ENCODE measurements at places on chromosomes 2 and 18.

DNA sequence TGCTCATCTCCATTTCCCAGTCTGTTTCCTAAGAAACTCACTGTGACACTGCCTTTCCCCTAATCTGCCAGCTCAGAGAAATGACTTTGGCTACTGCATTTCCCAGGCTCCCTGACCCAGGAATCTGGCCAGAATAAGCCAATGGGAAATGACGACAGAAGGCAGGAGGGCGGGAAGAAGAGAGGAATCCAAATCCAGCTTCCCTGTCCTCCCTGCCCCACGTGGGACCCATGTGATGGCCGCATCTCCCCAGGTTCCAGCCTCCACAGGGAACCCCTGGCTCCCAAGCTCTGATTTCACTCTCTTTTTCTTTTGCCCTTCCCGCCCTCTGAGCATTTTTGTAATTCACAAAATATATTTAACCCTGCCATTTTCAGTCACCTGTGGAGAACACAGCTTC lies 37.8 kb upstream of the RAB12 start:
- ATAC-seq, result no peak

DNA sequence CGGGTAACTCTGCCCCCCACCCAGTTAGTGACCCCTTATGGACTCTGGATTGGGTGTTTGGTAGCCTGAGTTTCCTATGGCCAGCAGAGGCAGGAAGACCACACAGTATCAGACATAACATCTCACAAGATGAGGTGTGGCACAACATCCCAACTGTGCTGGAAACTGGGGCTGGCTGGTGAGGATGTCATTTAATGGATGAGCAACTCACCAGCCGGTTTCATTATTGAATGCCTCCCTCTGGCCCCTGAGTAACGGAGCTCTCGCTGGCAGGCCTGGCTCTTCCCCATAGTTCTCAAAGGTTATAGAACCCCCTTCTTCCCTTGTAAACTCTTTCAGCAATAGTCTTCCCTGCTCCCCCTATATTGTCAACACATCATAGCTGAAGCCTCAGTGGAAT lies 195.0 kb downstream of the BCL11A start:
- no peak for ATAC-seq

GRCh38 chr2:8320311-8321066 lies 361.4 kb upstream of the ID2 start:
- no peak for ATAC-seq

DNA sequence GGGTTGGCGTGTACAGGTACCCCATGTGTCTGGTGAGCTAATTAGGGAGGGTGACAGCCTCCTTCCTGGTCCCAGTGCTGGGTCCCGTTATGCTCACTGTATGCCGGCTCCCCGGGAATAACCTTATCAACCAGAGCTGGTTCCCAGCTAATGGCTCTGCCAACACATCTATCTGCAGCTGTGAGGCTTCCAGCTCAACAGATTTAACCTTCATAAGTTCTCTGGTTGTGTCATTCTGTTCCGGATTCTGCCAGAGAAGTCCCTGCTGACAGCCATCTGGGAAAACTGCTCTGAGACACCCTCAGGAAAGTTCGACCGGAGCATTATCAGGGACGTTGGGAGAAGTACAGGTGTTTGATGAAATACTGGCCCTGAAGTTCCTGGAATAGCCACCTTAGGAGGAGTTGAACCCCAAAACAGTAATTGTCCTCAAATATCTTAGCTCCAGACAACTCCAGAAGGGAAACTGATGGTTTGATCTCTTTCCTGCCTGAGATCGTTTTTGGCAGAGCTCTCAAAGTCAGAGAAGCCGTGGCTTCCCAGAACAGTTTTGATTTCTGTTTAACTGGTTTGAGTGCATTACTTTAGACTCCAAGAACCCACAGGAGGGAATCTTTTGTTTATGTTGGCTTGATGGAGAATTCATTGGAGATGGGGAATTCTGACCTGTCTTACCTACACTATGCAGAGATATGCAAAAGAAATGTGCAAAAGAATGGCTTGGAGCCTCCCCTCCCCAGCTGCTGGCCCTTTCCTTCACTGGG lies 39.4 kb upstream of the TXNDC2 start:
- ATAC-seq, result no peak

DNA sequence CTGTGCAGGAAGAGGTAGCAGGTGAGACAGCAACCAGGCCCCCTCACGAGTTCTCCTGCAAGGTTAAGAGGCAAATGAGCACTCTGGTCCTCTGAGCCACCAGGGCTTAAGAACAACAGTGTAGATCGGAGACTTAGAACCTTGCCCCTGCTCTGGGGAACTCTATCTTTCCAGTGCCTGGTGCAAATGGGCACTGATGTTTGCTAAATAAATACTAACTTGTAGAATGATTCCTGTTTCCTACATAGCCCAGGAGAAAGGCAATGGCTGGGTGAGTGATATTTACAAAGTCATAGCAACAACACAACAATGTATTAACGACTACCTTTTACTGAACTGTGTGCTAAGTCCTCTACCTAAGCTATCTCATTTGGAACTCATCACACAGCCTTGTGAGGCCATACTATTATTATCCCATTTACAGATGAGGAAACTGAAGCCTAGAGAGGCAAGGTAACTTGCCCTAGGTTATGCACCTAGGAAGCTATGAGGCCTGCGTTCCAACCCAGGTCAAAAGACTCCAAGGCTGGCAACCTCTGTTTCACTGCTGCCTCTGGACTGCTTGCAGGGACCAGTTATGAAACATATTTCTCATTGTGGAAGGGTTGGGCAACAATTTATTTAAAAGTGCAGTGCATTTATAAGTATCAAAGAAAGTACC lies 4.3 kb downstream of the ATP8B1 start:
- no peak for ATAC-seq

DNA sequence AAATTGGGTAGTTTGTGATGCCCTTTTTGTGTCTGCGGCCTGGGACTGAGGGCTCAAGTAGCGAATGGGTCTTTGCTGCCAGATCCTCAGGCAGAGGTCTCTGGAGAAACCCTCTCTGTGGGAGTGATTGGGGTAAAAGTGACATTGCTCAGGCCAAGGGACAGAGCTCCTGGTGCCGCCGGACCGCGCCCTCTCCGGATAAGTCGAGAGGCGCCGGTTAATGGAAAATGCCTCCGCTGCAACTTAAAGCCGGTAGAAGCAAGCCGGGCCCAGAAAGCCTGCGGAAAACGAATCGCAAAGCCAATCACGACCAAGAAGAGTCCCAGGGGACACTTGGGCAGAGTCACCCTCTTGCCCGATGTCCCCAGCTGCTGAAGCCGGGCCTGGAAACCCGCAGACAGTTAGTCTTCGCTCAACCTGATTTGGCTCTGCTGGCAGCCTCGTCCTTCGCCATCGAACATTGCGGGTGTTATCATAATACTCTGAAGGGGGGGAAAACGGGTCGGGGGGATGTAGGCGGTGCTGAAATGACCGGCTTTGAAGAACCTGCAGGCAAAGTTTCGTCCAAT lies 352 bp upstream of the HOXD12 start:
- ATAC-seq, result no peak

- peak; percentile 57 for ATAC-seq
Measured at GRCh38 chr2:62197011-62197924, 1.4 kb downstream of the B3GNT2 start.

GRCh38 chr2:85814802-85815550 lies 61.2 kb downstream of the ATOH8 start:
- ATAC-seq, result no peak

DNA sequence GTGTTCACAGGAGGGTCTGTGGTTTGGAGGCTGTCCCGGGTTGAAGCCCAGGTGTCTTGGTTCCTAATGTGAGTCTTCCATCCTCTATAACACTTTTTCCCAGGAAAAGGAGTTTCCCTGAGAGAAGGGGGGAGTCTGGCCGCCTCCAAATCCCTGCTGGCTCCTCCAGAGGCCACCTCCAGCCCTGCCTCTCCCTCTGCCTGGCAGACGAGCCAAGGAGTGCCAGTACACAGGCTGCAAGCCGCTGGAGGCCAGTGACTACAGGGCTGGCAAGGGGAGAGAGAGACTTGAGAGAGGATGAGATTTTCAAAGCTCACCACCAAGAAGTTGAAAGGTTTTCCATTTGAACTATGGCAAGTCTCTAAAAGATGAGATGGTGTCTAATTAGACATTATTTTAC lies 154.2 kb upstream of the ID2 start:
- ATAC-seq, result no peak

DNA sequence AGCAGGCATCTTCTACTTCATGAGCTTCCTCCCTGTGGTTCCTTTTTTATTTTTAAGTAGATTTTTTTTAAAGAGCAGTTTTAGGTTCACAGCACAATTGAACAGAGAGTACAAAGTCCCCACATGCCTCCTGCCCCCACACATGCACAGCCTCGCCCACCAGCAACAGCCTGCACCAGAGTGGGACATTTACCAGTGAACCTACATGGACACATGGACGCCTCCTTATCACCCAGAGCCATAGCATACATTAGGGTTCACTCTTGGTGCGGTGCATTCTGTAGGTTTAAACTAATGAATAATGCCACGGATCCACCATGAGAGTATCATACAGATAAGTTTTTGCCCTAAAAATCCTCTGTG lies 40.9 kb downstream of the HS1BP3 start:
- no peak for ATAC-seq

GRCh38 chr2:167114018-167114417 lies 225.7 kb downstream of the XIRP2 start:
- no peak for ATAC-seq

GRCh38 chr2:223096235-223096970 lies 44.4 kb downstream of the KCNE4 start:
- ATAC-seq, result no peak

GRCh38 chr2:231640641-231641111 lies 48.0 kb downstream of the TEX44 start:
- no peak for ATAC-seq

- ATAC-seq, result peak; percentile 69
Measured at GRCh38 chr18:56374007-56374655, 264.3 kb downstream of the TXNL1 start.

- no peak for ATAC-seq
Measured at GRCh38 chr2:134454426-134454825, 200.6 kb downstream of the MGAT5 start.

- ATAC-seq, result 0 out of 3 replicates have a peak, but pooled peaks have one; percentile 26
Measured at GRCh38 chr2:161283926-161284325, 24.3 kb upstream of the PSMD14 start.
